Right renal pelvis (tissue), 4 donors: ENCODE measurements at places on chromosomes 6 and 20.
A peak's percentile ranks its signal among the peaks of the same experiment; 100 is the strongest.

- no peak for DNase-seq
Observed at GRCh38 chr6:41228616-41229015, 467 bp downstream of the TREML4 start.

DNA sequence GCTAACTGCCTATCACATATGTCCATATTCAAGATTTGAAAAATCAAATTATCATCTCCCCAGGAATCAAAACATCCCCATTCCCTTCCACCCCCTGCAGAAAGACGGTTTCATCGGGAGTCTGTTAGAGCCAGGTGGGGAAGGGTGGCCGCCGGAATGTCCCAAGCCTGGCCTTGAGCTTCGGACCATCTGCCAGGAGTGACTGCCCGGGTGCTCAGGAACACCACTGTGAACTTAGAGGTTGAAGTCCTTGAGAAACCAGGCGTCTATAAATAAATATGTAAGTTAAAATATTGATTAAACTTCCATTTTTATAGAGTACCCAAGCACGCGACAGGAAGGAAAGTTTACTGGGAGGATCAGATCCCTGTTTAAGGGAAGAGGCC lies 250.8 kb downstream of the DLL1 start:
- no peak for DNase-seq

- DNase-seq, result no peak
Observed at GRCh38 chr20:24937579-24937978, 11.5 kb upstream of the CST7 start.

DNA sequence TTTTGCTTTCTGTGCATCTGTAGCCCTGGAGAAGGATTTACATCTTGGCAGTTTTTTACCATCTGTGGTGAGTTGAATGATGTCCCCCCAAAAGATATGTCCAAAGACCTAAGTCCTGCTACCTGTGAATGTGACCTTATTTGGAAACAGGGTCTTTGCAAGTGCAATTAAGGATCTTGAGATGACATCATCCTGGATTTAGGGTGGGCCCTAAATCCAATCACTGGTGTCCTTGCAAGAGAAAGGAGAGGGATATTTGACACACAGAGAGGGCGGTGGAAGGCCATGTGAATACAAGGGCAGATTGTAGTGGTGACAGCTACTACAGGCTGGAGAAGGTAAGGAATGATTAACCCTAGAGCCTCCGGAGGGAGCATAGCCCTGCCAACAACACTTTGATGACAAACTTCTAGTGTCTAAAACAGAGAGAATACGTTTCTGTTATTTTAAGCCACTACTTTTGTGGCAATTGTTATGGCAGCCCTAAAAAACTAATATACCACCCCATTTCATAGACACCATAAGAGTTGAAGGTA lies 35.1 kb downstream of the MKKS start:
- DNase-seq, result no peak

- no peak for DNase-seq
Observed at GRCh38 chr6:110446405-110446804, 30.0 kb downstream of the SLC22A16 start.

DNA sequence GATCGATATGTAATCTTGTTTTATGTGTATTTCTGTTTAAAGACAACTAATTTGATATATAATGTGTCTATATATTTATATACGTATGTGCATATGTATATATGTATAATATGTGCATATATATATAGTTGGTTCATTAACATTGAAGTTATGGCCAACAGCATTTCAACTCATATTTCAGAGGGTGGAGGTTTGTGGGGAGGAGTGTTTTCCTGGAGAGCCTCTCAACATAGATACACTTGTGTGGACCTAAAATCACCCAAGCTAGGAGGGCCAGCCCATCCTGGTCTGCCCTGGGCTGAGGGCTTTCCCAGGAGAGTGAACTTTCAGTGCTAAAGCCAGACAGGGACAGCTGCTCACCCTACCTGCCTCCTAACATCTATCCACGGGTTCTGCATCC lies 68.8 kb downstream of the TMEM242 start:
- no peak for DNase-seq

DNA sequence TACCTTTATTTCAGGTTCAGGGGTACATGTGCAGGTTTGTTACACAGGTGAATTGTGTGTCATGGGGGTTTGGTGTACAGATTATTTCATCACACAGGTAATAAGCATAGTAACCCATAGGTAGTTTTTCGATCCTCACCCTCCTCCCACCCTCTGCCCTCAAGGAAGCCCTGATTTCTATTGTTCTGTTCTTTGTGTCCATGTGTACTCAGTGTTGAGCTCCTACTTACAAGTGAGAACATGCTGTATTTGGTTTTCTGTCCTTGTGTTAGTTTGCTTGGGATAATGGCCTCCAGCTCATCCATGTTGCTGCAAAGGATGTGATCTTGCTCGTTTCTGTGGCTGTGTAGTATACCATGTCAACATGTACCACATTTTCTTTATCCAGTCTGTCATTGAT lies 66.0 kb downstream of the STK4 start:
- DNase-seq, result no peak

DNA sequence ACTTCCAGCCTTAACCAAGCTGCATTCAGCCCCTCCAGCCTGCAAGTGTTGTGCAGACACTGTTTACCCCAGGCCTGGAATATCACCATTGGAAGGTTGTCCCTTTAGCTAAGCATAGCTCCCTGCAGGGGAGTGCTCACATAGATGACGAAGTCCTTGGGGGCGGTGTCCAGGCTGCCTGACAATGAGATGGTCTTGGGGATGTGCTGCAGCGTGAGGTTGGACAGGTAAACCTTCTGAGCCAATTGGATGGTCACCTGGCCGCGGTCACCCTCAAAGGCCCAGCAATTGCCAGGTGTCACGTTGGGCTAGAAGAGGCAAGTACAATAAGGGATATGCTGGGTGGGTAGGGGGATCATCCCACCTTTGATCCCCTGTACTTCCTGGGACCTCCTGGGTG lies 18.6 kb downstream of the SUN5 start:
- DNase-seq, result no peak

GRCh38 chr6:82458147-82458546 lies 94.5 kb downstream of the TPBG start:
- DNase-seq, result no peak

- DNase-seq, result no peak
Observed at GRCh38 chr6:95686895-95687294, 109.6 kb downstream of the MANEA start.

DNA sequence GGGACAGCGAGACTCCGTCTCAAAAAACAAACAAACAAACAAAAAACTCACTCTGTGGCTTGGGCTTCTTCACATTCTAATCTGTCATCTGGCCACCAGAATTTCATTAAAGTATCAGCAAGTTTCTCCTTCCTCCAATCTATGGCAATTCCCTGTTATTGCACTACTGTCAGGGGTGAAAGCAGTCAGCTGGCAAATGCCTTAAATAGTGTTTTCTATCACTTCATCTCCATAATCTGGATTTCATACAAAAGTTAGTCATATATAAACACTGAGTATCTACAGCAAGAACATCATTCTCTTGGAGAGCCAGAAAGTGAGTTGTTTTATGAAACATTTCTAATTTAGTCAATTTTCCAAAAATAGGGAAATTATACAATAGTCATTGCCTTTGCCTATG lies 56.1 kb downstream of the PHACTR3 start:
- DNase-seq, result no peak

DNA sequence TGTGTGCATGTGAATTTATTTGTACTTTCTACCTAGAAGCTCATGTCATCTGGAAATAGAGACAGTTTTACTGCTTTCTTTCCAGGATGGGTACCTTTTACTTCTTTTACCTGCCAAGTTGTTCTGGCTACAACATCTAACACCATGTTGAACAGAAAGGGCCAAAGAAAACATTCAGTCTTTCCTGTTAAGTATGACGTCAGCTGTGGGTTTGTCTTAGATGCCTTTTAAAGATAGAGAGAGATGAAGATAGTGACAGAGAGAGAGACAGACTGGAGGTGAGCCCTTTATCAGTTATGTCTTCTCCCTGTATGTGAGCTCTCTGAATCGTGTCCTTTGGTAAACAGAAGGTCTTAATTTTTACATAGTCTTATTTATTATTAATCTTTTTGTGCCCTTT lies 3.4 kb upstream of the DACT2 start:
- no peak for DNase-seq

- no peak for DNase-seq
Observed at GRCh38 chr6:112667427-112667826, 320.3 kb downstream of the RFPL4B start.

- DNase-seq, result no peak
Observed at GRCh38 chr20:19493794-19494495, 264.1 kb upstream of the RIN2 start.

- DNase-seq, result no peak
Observed at GRCh38 chr20:41657655-41658054, 39.5 kb upstream of the CHD6 start.

DNA sequence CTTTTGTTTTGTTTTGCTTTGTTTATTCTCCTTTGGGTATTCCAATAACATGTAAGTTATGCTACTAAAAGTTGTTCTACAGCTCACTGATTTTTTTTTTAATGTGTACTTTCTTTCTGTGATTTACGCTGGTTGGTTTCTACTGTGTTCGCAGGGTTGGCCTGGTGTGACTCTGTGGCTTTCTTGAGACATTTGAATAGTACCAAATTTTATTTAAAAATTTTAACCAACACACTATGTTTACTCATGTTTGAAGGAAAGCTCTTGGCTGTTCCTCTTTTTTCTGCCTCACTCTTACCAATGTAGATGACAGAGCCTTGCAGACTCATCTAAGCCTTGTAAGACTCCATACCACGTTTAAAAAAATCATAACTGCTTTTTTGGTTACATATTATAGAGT lies 1784.9 kb upstream of the DEFB115 start:
- DNase-seq, result no peak

DNA sequence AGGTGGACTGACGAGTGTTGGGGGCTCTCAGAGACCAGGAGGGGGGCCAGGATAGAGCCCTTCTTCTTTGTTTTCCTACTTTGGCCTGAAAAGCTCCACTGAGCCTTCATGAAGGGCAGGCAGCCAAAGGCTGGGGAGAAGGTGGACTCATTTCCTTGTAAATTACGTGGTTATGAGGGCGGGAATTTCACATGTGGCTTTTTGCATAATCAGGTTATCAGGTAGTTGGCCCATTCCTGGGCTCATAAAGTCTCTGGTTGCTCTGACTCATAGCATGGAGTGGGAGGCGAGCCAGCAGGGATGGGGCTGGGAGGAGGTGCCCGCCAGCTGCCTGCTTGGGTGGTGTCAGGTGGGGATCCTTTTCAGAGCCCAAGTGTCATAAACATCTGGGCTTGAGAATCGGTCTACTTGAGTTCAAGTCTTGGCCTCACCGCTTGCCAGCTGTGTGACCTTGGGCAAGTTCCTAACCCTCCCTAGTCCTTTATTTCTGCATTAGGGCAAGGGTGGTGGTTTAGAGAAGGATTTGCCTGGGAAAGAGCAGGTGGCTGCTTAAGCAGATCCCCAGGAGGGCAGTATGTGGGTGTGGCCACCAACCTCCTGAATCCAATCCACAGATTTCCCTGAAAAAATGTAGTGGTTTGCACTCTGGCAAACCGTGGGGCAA lies 26.5 kb upstream of the RNF24 start:
- DNase-seq, result no peak

- DNase-seq, result no peak
Observed at GRCh38 chr20:58470336-58471192, 44.6 kb downstream of the APCDD1L start.

DNA sequence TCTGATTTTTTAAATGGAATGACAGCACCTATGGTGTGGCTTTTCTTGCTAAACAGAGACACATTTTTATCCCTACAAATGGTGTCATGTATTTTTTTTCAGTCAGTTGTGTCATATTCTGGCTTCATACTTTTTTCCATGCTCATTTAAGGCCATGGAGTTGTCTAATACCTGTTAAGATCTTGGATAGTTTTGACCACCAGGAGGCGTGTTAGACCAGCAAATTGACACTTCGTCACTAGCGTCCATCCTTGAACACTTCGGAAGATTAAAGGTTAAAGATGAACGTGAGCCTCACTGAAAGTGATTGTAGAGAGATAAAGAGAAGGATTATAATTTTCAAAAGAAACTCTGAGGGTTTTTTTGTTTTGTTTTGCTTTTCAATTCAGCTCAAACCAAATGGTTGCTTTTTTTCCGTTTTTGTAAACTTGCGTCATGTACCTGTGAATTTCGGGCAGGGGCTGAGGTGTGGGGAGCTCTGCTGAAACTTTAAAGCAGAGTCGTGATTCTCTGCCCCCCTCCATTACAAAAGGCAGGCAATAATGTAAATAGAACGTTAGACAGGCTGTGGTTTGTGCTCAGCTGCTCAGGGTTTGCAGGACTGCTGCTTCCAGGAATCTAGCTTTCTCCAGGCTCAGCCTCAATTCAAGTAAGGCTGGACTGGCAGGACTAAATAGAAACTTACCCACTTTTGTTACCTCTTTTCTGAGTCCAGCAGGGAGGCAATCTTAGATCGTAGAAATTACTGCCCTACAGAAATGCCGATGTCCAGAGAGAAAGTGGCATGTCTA lies 245.1 kb downstream of the FOXA2 start:
- DNase-seq, result peak; percentile 62

- no peak for DNase-seq
Observed at GRCh38 chr6:167045828-167046580, 46.8 kb downstream of the CEP43 start.

- DNase-seq, result no peak
Observed at GRCh38 chr6:36930483-36930882, 24.1 kb upstream of the PI16 start.

- no peak for DNase-seq
Observed at GRCh38 chr6:116206231-116206903, 47.5 kb downstream of the TSPYL4 start.

GRCh38 chr6:37679539-37680476 lies 17.9 kb downstream of the MDGA1 start:
- DNase-seq, result no peak

DNA sequence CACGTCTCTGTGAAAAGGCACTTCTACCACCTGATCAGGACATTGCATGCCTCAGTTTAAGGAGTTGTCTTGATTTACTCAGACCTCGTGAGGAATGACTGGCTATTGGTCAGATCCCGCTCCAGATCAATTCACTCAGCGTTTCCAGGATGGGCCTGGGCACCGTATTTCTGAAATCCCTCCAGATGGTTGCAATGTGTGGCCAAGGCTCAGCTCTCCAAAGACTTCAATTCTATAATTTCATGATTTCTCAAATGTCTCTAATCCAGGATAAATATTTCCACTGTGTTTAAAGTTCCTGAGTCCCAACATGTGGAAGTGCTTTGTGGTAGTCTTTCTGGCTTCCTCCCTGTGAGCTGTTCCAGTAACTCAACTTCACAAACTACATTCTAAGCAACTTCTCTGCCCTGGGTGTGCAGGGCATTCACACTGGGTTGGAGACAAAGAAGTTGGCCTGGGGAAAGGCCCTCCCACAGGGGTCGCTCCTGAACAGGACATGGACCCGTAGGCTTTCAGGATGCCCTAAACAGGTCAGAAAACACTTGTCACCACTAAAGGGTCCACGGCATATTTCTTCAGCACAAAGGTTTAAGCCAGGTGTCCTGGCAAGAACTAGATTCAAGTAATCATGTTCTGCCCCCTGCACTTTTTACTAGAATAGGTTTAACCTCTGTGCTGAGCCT lies 212.1 kb downstream of the WDR27 start:
- DNase-seq, result no peak

- DNase-seq, result no peak
Observed at GRCh38 chr20:54194724-54195438, 13.0 kb upstream of the PFDN4 start.
